Activated T-helper 1 cell treated with anti-CD3 and anti-CD28 coated beads, Interleukin-12 subunit alpha, Interleukin-12 subunit beta, Interleukin-2, Interleukin-4 antibody, amounts not matched to agents 30 ng/mL and 10 ng/mL and 1 ng/mL, durations not matched to agents 14 hours and 24 hours and 36 hours (primary cell): ENCODE measurements at places on chromosomes 1 and 21. TPM values are rescaled to one million over a fixed set of nuclear protein-coding genes. Genes with fewer than 3 reads are reported as not detected.
A peak's percentile ranks its signal among the peaks of the same experiment; 100 is the strongest.

DNA sequence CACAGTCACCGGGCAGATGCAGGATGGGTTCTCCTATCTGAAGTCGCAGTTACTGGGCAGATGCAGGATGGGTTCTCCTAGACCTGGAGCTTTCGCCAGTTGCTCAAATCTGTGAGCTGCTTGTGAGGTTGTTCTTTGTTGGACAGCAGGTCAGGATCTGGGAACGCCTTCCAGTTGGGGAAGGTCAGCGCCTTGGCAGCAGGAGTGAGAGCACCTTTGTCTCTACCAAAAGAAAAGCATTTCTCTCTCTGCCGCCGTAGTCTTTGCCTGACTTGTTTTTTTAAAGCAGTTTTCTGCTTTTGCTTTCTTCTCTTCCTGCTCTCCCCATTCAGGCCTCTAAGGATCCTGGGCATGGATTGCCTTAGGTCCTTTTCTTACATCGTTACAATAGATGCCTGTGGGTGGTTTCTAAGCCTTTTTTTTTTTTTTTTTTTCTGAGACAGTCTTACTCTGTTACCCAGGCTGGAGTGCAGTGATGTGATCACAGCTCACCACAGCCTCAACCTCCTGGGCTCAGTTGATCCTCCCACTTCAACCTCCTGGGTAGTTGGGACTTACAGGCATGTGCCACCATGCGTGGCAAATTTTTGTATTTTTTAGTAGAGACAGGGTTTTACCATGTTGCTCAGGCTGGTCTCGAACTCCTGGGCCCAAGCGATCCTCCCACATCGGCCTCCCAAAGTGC is 15.7 kb downstream of the PEX14 start:
- no peak overlapping the region for H3K27ac ChIP-seq
- H3K4me1 ChIP-seq, result peaks cover 23% of the 10 kb centered on the region
- no peaks in the 10 kb centered on the region for H3K27me3 ChIP-seq

DNA sequence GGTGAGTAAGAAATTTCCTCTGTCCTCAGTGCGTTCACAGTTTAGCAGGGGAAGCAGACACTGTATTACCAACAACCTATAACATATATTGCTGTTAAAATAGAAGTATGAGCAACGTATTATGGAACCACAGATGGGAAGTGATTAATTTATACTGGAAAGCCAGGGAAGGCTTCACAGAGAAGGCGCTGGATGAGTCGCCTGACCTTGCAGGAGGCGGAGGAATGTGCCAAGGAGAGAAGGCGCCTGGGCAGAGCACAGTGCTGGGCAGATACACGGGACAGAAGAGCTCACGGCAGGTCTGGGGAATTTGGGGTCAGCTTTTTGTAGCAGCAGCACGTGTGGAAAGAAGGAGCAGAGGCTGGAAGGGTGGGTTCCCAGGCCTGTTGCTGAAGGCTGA is 116.3 kb downstream of the DHRS3 start:
- no peaks in the 10 kb centered on the region for H3K27me3 ChIP-seq
- no peak overlapping the region for H3K4me3 ChIP-seq
- H3K27ac ChIP-seq, result no peak overlapping the region
- peaks cover 16% of the 10 kb centered on the region for H3K4me1 ChIP-seq
- H3K36me3 ChIP-seq, result peaks cover 37% of the 10 kb centered on the region

- no peak overlapping the region for H3K4me3 ChIP-seq
- H3K27ac ChIP-seq, result no peak overlapping the region
- DNase-seq, result no peak
- no peaks in the 10 kb centered on the region for H3K27me3 ChIP-seq
- peaks cover 2% of the 10 kb centered on the region for H3K36me3 ChIP-seq
These were observed 1.1 kb upstream of the DIO1 start for GRCh38 chr1:53892911-53893310.

- H3K4me3 ChIP-seq, result no peak overlapping the region
- H3K27ac ChIP-seq, result no peak overlapping the region
- H3K36me3 ChIP-seq, result no peaks in the 10 kb centered on the region
- H3K27me3 ChIP-seq, result no peaks in the 10 kb centered on the region
These were observed 1326.0 kb downstream of the PLA2G4A start for GRCh38 chr1:188154761-188155160.

DNA sequence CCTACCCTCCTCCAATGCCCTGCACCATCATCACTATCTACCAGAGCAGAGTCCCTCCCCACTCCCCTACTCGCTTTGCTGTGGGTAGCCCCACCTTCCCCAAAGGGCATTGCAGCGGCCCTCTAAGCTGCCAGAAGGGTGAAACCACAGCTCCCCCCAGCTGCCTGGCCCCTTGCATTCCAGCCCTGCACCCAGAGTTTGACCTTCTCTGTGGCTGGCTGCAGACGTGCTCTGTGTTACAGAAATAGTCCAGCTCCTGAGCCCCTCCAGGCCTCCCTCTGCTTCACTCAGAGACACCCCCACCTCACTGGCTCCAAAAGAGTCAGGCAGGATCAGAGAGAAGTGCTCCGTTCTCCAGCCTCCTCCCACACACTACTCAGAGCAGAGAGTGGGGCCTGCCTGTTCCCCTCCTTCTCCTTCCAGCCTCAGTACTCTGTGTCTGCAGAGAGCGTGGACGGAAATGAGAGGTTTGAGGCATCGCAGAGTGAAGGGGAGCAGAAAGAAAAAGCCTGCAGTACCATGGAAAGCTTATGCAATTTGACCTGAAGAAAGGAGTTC is 63.2 kb downstream of the PLEKHA6 start:
- H3K27ac ChIP-seq, result no peak overlapping the region
- H3K4me3 ChIP-seq, result no peak overlapping the region
- no peak for DNase-seq
- H3K36me3 ChIP-seq, result no peaks in the 10 kb centered on the region
- H3K27me3 ChIP-seq, result peaks cover 15% of the 10 kb centered on the region

GRCh38 chr1:226711976-226712741 is 26.9 kb downstream of the ITPKB start:
- peak; percentile 61 for DNase-seq
- H3K4me1 ChIP-seq, result peaks cover 86% of the 10 kb centered on the region
- H3K4me3 ChIP-seq, result peak overlapping the region; percentile 6
- H3K27ac ChIP-seq, result peak overlapping the region; percentile 64
- peaks cover 52% of the 10 kb centered on the region for H3K36me3 ChIP-seq

GRCh38 chr1:6385488-6386191 is 7.9 kb downstream of the ACOT7 start:
- no peak for DNase-seq
- H3K4me3 ChIP-seq, result no peak overlapping the region
- H3K27me3 ChIP-seq, result no peaks in the 10 kb centered on the region
- H3K27ac ChIP-seq, result no peak overlapping the region
- no peaks in the 10 kb centered on the region for H3K4me1 ChIP-seq
- peaks cover 7% of the 10 kb centered on the region for H3K36me3 ChIP-seq

DNA sequence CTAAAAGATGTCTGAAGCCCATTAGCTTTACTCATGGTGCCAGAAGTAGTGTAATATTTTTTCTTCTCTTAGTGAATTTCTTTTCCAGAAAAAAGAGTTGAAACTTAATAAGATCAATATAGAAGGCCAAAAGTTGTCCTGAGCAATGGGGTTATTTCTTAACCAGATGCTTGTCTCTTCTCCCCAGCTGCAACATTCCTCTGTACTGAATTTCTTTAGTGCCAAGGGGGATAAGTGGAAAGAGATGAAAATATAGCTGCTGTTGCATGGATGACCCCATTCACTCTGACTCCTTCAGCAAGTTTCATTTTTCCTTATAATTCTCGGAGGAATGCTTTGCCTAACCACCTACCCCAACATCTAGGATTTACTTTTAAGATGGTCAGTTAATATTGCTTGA is 675.0 kb downstream of the USP25 start:
- DNase-seq, result no peak
- no peaks in the 10 kb centered on the region for H3K4me1 ChIP-seq
- no peak overlapping the region for H3K27ac ChIP-seq
- no peaks in the 10 kb centered on the region for H3K27me3 ChIP-seq

The CNR2 gene
- not detected in 2 replicates for total RNA-seq

DNA sequence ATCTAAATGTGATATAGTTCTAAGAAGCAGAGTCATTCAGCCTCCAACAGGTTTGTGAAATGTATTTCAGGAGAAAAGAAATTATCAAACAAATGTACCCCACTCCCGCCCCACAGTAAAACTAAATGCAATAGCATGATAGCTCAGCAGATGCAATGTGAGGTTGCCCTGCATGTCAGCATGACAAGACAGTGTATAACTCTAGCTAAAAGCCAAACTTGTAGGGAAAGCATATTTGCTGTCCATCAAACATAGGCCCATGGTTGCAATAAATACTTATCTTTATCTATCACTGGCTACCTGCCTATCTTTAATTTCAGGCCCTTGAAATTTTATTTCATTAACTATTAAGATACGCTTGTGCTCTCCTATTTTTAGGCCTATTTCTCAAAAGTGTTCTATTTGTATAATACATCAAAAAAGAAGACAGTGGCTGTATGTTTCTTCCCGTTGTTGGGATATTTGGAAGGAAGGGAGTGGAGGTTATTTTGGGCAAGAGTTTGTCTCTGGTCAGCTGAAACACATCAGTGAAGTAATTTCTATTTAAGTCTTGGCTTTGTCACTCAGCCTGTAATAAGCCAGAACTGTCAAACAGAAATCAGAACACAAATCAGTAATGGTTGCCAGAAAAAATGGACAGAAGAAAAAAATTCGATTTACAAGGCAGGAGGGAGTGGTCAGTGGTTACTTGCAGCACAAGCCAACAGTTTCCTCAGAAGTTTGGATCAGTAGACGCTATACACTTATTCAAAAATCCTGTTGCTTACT is 307.4 kb upstream of the ADGRL2 start:
- no peaks in the 10 kb centered on the region for H3K27me3 ChIP-seq
- no peak for DNase-seq
- no peak overlapping the region for H3K27ac ChIP-seq
- no peaks in the 10 kb centered on the region for H3K36me3 ChIP-seq
- H3K4me3 ChIP-seq, result no peak overlapping the region
- H3K4me1 ChIP-seq, result no peaks in the 10 kb centered on the region

The CTSK gene
- total RNA-seq, result 1.8 and 2.7 TPM in 2 replicates

- H3K27ac ChIP-seq, result no peak overlapping the region
- peaks cover 16% of the 10 kb centered on the region for H3K36me3 ChIP-seq
- peaks cover 5% of the 10 kb centered on the region for H3K27me3 ChIP-seq
- DNase-seq, result no peak
These were observed 19.3 kb downstream of the TRMT13 start for GRCh38 chr1:100152271-100152670.

DNA sequence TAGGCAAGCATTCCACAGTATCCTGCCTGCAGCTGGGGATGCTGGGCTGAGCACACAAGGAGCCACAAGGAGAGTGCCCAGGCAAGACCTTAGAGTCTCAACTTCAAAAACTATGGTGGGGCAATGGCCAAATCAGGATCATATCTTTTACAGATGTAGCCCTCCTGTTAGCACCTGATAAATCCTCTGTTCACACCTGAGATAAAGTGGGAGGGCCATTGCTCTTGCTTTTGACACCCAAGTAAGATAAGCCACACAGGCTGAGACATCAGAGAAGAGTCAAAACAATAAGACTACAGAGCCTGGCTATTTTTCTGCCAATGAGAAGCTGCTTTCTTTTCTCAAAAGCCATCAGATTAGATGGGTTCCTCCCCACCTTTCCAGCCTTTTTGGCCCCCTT is 148.9 kb downstream of the AJAP1 start:
- H3K36me3 ChIP-seq, result no peaks in the 10 kb centered on the region
- no peak overlapping the region for H3K4me3 ChIP-seq
- no peak overlapping the region for H3K27ac ChIP-seq
- DNase-seq, result no peak

DNA sequence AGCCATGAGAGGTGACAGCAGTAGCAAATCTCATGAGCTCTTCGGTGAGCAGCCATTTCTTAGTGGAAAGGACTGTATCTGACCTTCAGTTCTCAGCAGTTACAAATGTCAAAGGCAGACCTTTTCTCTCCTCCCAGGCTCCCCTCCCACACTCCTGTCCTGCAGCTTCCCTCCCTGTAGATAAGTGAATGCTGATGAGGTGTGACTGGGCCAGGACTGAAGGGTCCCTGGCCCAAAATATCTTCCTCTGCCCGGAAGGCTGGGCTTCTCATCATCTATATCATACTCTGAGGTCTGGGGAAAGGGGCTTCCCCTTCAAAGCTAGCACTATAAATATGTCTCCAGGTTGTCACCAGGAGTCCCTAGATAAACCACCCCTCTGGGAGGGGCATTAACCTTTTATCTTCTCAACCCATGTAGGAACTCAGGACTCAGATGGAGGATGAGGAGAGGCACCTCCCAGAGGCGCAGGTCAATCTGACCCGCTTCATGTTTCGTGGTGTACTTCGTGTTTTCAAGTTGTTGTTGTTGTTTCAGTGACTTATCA is 3.6 kb upstream of the ADAMTSL4 start:
- no peak overlapping the region for H3K27ac ChIP-seq
- DNase-seq, result no peak
- no peak overlapping the region for H3K4me3 ChIP-seq
- peaks cover 19% of the 10 kb centered on the region for H3K27me3 ChIP-seq
- no peaks in the 10 kb centered on the region for H3K36me3 ChIP-seq
